ENCODE measurements at places on chromosomes 12 and 14.
A peak's percentile ranks its signal among the peaks of the same experiment; 100 is the strongest.

DNA sequence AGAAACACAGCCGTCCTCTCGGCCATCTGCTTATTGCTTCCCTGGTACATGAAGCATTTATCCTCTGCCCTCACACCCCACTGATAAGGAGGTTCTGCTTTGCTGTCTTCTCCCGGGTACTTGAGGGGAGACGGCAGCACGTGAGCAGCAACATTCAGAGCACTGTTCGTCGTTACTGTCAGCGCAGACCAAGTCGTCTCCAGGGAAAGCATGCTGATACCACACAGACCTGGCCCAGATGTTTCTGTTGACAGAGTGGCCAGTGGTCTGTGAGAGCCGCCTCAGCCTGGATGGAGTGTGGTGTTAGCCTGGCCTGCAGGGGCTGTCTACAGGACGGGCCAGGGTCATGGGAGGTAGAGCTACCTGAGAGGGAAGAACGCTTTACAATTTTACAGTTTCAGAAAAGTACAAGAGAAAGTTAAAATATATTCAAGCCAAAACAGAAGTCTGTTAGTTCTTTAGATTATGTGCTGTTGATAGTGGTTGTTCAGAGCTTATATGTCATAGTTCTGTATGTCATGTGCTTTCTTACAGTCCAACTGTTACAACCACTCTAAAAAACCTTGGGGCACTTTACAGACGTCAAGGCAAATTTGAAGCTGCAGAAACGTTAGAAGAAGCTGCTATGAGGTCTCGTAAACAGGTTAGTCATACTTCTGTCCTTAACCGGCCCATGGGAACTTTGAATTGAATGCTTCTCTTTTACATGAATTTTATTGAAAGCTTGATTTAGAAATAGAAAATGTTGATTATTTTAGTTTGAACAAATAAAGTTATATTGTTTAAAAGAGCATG, 38.2 kb downstream of the XRCC3 start:
- no peak for DNase-seq

DNA sequence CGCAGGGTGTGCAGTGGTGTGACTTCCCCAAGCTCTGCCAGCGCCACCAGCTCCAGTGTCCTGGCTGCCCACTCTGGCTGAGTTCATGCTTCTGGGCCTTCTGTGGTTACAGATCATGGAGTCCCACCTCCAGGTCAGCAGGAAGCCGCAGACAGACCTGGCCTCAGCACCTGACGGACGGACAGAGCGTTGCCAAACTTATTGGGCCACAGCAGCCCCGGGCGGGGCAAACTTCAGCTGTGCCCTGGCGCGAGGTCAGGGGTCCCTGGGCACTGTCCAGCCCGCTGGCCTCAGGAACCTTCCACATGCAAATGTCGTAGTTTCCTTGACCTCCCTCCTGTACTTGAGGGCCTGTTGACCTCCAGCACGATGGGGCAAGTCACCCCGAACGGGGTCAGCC, 11.2 kb downstream of the GPR132 start:
- no peak for DNase-seq

GRCh38 chr14:105430565-105430964, 10.9 kb downstream of the MTA1 start:
- DNase-seq: peak; percentile 38

GRCh38 chr12:89923091-89923490, 214.5 kb upstream of the ATP2B1 start:
- DNase-seq: no peak

DNA sequence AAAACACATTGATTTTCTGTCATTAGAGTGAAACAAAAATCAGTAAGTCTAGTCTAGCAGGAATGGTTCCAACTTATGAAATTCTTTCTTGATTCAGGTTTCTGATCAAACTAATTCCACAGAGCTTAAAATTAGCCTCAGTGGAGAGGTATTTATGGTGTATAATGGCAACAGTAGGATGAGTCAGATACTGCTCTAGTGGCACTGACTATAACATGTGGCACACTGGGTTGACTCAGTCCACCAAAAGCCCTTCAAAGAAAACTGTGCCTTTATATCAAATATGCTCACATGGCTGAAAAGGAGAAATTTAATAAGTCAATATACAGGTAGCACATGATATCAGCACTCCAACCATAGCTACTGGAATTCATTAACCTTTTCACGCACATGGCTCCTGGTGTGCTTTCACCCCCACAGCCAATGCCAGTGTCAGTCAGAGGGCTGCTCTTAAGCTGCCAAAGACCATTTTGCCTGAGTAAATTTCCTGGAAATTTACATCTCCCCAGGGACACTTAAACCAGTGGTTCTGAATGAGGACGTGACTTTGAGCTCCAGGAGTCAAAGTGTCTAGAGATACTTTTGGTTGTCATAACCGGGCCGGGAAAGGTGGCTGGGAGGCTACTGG, 21.7 kb upstream of the CATSPERB start:
- no peak for DNase-seq

DNA sequence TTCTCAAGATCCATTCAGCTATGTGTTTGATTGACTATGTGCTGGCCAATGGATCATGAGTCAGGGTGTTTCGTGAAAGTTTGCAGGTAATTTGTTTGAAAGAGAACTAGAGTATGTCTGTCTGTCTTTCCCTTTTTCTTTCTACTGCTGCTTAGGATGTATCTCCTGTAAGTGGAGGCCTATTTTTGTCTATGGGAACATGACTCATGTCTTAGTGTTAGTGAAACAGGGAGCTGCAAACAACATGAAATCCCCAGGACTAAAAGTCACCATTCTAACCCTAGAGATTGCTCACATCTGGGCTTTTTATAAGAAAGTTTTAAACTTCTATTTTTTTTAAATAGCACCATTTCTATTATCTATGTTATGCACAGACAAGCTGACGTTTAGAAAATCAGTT, 333.0 kb downstream of the CCER1 start:
- DNase-seq: no peak

GRCh38 chr12:113892556-113892955, 73.6 kb downstream of the RBM19 start:
- no peak for DNase-seq

DNA sequence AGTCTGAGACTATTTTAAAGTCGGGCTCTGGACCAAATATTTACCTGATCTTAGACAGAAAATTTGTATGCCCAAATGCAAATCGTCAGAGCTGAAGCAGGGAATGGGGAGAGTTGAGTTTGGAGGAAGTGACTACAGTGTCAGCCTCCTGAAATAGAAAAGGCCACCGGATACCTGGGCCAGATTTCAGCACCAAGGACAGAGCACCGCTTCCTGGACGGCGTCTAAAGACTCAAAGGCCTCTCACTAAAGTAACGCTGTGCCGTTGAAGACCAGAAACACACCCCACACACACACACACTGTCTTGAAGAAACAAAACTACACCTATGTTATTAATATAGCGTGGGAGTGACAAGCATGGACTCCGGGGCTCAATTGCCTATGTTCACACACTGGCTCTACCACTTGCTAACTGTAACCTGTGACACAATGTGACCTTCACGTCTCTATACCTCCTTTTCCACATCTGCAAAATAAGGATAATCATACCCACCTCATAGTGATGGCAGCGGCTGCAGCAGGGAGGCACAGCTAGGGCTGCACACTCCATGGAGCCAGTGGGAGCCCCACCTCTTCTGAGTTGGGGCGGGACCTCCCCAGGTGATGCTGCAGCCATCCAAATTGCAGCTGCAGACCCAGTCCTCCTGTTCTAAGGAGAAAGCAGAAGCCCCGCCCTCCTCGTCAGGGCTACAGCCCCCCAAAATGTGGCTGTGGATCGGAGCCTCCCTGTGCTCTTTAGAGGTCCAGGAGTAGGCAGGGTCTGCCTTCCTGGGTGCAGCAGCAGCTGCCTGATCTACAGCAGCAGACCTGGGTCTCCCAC, 35.6 kb downstream of the KRT76 start:
- DNase-seq: peak; percentile 30

DNA sequence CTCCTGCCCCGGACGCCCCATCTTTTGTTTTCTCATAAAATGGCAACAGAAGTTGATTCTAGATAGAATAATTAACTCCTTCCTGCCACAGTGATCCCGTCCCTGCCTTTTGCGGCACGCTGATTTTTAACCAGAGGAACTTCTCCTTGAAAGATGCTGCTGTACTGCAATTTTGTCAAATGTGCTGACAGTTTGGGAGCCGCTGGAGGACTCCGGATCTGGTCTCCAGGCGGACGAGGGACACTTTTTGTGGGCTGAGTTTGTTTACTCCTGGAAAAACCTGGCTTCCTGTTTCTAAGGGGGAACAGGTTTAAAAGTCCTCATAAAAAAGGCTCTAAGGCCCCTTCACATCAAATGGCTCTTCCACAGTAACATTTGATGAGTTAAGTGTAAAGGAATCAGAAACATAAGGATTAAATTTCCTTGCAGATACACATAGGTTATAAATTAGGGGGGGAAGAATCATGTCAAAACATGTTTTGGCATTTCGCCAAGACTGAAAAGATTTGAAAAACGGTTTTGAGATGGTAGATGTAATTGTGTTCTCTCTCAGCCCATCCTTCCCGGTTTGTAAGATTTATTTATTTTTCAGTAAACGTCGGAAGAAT, 15.5 kb downstream of the FZD10 start:
- no peak for DNase-seq

DNA sequence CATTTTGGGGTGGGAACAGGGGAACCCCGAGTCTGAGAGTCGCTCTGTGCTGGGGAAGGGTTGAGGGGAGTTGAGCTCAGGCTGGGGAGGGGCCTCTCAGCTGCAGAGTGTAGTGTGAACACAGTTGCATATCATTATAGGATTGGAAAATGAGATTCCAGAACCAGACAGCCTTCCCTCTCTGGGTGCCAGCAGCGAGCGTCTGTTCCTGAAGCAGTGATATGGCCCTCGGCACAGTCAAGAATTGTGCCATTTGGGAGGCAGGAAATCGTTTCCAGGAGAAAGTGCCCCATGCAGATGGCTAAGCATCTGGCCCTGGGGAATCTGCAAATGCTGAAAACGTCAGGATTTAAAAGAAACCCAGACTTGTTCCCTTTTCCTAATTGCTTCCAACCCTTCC, 70.4 kb upstream of the SFSWAP start:
- no peak for DNase-seq

DNA sequence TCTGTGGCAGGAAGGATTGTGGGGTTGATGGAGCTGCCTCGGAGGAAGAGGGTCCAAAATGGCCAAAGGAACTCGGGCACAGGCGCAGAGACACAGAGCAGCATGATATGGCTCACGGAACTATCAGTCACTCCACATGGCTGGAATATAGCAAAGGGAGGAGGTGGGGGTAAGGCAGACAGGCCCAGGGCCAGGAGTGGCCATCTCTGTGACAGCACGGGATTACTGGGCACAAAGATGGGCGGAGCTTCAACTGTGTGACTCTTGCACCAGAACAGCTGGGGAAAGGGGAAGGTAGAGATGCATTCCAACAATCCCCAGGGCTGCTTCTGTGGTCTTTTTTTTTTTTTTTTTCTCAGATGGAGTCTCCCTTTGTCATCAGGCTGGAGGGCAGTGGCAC, 24.8 kb upstream of the EML1 start:
- DNase-seq: peak; percentile 28

GRCh38 chr14:65972346-65972870, 513.8 kb upstream of the CCDC196 start:
- no peak for DNase-seq
